Stimulated activated CD8-positive, alpha-beta memory T cell treated with anti-CD3 and anti-CD28 coated beads, Interleukin-4, amount 100 ng/mL, for 1 hour (primary cell): ENCODE measurements at places on chromosomes 1 and 21.

- DNase-seq, result no peak
Measured at GRCh38 chr21:32249511-32250280, 29.2 kb downstream of the MIS18A start.

GRCh38 chr1:89615676-89616598 lies 17.0 kb upstream of the LRRC8C start:
- DNase-seq, result no peak

GRCh38 chr1:225545649-225546048 lies 107.3 kb downstream of the ENAH start:
- DNase-seq, result no peak

DNA sequence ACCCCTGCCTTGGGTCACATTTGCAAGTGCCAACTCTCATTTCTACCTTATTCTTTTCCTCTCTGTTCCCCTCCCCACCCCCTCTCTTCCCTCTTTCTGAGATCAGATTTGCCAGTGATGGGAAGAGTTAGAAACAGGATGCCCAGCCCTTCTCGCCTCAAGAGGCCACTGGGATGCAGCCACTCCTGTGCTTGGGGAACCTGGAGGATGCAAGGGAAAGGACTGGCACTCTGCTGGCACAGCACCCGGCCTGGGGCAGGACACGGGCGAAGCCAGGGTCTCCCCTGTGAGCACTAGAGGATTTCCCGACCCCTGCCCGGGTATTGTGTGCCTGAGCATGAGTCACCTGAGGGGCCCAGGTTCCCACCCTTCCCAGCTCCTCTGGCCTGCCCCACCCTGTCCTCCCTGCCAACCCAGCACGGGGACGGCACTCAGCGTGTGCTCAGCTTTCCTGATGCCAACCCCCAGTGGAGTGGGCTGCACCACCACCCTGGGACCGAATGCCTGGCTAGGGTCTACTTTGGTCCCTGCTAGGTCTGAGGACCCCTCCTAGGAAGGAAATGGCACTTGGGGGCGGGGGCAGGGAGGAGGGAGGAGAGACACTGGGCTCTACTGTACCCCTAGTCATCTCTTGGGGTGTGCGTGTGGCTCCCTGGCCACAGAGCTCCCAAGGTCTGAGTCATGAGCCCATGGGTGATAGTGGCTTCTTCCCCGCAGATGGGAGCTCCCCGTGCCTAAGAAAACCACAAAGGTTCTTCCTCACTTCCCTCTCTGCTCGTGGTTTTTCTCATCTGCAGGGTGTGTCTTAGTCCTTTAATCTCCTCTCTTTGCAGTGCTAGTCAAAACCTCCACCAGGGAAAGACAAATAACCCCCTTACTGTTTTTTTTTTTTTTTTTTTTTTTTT lies 12.4 kb downstream of the LMNA start:
- peak; percentile 63 for DNase-seq

GRCh38 chr1:46244656-46245371 lies 2.7 kb upstream of the RAD54L start:
- DNase-seq, result no peak

DNA sequence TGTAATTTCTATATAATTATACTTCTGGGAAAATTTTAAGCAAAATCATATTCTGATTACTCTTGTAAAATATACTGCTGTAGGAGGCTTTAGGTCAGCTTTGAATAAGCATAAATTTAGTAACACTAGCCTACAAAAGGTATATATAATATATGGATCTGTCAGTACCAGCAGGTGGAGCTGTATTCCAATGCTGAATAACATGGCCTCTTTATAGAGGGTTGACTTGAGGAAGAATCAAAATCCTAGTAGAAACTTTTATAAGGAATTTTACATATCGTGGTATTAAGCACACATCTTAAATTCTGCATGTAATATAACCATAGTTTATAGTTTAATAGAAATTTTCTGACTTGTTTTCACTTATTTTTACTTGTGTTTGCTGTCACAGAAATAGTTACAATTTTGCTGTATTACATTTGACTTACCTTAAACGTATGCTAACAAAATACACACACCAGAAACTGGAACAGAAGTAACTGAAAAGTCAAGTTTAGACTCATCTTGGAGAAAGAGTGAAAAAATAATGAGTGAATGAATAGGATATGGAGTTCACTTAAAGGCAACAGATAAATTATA lies 79.3 kb downstream of the HMCN1 start:
- DNase-seq, result no peak
